ENCODE measurements at places on chromosomes 11 and 22. TPM values are rescaled to one million over a fixed set of nuclear protein-coding genes. Genes with fewer than 3 reads are reported as not detected.

GRCh38 chr11:8330896-8331295 lies 67.2 kb upstream of the LMO1 start:
- 0 out of 2 replicates have a peak, but pooled peaks cover 5% of the 10 kb centered on the region for H3K4me1 ChIP-seq
- no peaks in the 10 kb centered on the region for H3K36me3 ChIP-seq
- no peak overlapping the region for H3K27ac ChIP-seq
- no peak for DNase-seq
- peaks cover 16% of the 10 kb centered on the region for H3K27me3 ChIP-seq
- H3K4me3 ChIP-seq: no peak overlapping the region

- no peaks in the 10 kb centered on the region for H3K36me3 ChIP-seq
- no peak overlapping the region for H3K4me3 ChIP-seq
- no peaks in the 10 kb centered on the region for H3K4me1 ChIP-seq
- peaks cover 4% of the 10 kb centered on the region for H3K27me3 ChIP-seq
- H3K27ac ChIP-seq: no peak overlapping the region
Measured at GRCh38 chr22:49678137-49678841, 149.4 kb downstream of the BRD1 start.

GRCh38 chr11:120718171-120718570 lies 206.6 kb downstream of the GRIK4 start:
- H3K4me3 ChIP-seq: no peak overlapping the region
- DNase-seq: no peak
- H3K27me3 ChIP-seq: peaks cover 29% of the 10 kb centered on the region
- peaks cover 24% of the 10 kb centered on the region for H3K4me1 ChIP-seq

The LSP1 gene
- 3.2 TPM for total RNA-seq

The CSF2RB gene
- total RNA-seq: 2.6 TPM

The EMID1 gene
- not detected for total RNA-seq
